ENCODE measurements at places on chromosomes 16 and 17.

- DNase-seq: peak; percentile 13
These were observed 4.0 kb upstream of the MEAK7 start for GRCh38 chr16:84508502-84508901.

- no peak for DNase-seq
These were observed 17.4 kb upstream of the MYO15B start for GRCh38 chr17:75570034-75570676.

DNA sequence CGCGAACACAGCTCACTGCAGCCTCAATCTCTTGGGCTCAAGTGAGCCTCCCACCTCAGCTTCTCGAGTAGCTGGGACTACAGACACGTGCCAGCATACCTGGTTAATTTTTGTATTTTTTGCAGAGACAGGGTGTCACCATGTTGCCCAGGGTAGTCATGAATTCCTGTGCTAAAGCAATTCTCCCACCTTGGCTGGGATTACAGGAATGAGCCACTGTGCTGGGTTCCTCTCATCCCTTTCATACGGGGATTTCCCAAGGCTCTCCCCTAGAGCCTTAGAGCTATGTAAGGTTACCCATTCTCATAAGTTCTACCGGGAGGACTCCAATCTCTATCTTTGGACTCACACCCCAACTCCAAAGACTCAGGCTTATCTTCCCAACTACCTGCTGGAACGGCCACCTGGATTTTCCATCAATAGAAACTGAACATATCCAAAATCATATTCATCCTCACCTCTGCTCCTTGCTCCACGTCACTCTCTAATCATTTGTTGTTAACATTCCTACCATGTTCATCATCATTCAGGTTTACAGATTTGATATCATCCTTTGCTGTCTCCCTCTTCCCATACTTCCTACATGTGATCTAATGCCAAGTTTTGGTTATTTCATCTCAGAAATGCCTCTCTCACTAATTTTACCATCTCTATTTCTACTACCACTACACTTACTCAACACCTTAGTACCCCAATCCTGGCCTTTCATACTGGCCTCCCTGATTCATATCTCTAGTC is 92.5 kb downstream of the NCOR1 start:
- no peak for DNase-seq

- peak; percentile 86 for DNase-seq
These were observed 114.1 kb downstream of the PITPNC1 start for GRCh38 chr17:67491009-67491680.

- no peak for DNase-seq
These were observed 20.7 kb upstream of the SP2 start for GRCh38 chr17:47875011-47875985.

DNA sequence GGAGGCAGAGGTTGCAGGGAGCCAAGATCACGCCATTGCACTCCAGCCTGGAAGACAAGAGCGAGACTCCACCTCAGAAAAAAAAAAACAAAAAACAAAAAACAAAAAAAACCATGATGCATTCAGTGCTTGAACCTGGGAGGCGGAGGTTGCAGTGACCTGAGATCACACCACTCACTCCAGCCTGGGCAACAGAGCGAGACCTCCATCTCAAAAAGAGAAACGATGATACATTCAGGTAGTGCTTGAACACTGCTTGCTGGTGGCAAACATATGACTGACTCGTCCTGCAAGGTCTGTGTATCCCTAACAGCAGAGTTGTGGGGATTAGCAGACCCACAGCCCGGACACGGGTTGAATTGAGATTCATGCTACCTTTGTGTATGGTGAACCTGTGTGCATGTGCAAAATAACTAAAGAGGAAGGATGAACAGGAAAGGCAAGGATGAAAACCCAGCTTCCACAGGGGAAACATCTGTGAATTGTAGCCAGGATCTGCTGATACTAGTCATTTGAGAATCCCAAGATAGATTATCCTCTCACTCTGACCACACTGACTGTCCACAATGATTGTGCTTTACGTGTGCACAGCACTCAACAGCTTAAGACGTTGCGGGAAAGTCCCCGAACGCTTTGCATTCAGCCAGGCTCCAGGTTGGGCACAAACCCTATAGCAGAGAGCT is 52.4 kb upstream of the MRPS23 start:
- DNase-seq: no peak

DNA sequence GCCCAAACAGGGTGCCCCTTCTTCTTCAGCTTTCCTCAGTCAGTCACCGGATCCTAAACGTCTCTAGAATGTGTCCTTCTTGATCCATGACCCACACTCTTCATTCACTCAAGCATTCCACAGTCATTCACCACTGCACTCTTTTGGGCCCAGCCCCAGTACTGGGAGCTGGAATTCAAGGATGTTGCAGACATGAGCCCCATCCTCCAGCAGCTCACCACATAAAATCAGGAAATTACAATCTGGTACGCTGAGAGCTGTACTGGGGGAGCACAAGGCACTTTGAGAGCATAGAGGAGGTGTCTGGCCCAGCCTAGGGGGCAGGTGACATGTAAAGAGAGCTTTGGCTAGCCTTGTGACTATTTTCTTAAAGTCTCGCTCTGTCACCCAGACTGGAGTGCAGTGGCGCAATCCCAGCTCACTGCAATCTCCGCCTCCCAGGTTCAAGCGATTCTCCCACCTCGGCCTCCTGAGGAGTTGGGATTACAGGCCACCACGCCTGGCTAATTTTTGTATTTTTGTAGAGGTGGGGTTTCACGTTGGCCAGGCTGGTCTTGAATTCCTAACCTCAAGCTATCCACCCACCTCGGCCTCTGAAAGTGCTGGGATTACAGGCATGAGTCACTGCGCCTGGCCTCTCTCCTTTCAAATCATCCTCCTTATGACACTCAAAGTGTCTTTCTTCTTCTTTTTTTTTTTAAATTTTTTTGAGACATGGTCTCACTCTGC is 18.7 kb downstream of the CES4A start:
- no peak for DNase-seq

- DNase-seq: peak; percentile 89
These were observed 12.3 kb downstream of the GLIS2 start for GRCh38 chr16:4328046-4328781.

- no peak for DNase-seq
These were observed 44.7 kb downstream of the IL21R start for GRCh38 chr16:27446721-27447120.

GRCh38 chr17:33046361-33047255 is 55.0 kb downstream of the SPACA3 start:
- no peak for DNase-seq

GRCh38 chr17:16920628-16921020 is 51.3 kb downstream of the TNFRSF13B start:
- DNase-seq: peak; percentile 1

- no peak for DNase-seq
These were observed 110.8 kb downstream of the IRX3 start for GRCh38 chr16:54175552-54176375.

GRCh38 chr16:12271006-12271405 is 294.5 kb downstream of the SNX29 start:
- peak; percentile 38 for DNase-seq

- no peak for DNase-seq
These were observed 21.3 kb downstream of the DNAH17 start for GRCh38 chr17:78555746-78556401.

- no peak for DNase-seq
These were observed 184.0 kb downstream of the CYLD start for GRCh38 chr16:50925758-50926357.

DNA sequence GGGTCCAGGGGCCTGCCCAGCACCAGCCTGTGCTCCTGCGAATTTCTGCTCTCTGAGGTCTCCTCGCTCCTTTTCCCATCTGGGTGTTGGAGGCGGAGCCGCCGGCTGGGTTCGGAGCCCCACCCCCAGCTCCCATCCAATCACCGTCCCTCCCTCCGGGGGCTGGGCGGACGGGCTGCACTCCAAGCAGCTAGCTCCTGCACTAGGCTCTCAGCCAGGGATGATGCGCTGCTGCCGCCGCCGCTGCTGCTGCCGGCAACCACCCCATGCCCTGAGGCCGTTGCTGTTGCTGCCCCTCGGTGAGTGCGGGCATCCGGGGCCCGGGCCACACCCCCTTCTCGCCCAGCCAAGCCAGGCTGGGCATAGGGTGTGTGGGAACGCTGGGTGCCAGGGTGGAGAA is at the start of gene NRN1L:
TSS of gene NRN1L (plus strand) at position 202 of the 400 bp plus-strand sequence. CDS start at position 221, 19 bp downstream.
- peak; percentile 92 for DNase-seq

GRCh38 chr16:19858340-19859018 is 26.2 kb downstream of the GPRC5B start:
- no peak for DNase-seq

DNA sequence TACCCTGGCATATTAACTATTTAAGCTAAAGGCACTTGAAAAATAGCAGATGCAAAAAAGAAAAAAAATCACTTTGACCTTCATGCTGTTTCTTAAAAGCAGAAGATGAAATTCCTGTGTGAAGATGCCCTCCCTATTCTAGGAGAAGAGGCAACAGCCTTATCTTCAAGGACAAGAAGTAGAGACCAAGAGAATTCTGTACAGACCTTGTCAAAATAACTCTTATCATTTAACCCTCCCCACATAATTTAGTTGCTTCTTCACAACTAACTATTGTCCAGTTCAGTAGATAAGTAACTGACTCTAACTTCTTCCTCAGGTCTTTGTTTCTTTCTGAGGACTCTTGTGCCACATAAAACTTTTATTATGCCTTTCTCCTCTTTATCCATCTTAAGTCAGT is 72.0 kb upstream of the MARCHF10 start:
- no peak for DNase-seq

DNA sequence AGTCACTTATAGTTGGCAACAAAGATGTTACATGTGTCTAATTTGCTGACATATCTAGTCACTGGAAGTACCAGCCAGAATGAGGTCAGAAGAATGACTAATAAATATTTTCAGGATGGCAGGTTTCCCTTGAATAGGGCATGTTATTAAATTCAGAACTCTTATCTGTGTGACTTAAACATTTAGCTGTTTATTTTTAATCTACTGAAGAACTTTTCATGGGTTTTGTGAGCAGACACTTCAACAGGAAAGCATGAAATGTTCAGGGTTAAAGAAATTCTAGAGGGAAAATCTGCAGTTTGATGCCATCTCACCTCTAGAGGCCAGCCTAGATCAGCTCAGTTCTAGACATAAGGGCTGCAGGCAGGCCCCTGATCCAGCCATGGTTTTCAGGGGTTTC is 13.2 kb downstream of the JPT2 start:
- DNase-seq: no peak

GRCh38 chr16:48373258-48374029 is 11.8 kb downstream of the SIAH1 start:
- DNase-seq: no peak

DNA sequence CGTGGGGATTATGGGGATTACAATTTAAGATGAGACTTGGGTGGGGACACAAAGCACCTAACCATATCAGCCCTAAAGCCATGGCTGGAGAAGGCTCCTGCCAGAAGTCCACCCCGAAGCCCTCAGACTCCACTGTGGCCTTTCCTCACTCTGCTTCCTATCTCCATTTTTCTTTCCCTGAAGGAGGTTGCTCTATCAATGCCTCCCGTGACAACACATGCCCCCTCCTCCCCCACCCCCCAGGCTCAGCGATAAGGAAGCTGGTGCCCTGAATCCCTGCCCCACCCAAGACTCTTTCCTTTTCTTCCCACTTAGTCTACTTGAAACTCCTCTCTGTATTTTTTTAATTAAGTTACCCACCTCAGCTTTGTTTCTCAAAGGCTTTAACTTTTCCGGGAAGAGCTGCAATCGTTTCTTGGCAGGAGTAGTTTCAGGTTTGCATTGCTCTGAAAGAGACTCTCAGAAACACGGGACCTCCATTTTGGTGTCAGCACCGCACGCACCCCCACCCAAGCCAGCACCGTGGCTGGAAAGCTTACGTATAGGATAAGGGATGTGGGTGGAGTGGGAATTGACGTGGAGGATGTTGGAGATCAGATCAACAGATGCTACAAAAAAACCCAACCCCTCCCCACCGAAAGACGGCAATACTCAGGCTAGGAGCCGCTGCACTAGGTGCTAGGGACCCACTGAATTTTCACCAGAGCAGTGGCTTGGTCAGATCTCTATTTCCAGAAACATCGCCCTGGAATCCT is 15.2 kb upstream of the CA4 start:
- peak; percentile 1 for DNase-seq

DNA sequence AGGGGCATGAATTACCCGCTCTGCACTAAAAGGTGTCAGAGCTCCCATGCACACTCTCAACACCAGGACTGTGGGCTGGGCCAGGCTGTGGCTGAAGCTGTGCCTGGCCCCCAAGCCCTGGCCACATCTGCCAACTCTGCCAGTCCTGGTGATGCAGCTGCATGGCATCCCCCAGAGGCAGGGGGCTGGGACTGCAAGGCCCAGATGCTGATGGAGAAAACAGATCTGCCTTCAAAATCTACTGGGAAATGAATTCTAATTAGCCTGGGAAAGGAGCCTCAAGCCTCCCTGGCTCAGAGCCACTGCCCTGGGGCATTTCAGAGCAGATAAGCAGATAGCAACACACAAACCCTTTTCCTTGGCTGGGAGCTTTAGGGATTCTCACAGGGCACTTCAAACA is 3.4 kb downstream of the CHST6 start:
- no peak for DNase-seq

- no peak for DNase-seq
These were observed 23.5 kb downstream of the NFE2L1 start for GRCh38 chr17:48071654-48072053.

DNA sequence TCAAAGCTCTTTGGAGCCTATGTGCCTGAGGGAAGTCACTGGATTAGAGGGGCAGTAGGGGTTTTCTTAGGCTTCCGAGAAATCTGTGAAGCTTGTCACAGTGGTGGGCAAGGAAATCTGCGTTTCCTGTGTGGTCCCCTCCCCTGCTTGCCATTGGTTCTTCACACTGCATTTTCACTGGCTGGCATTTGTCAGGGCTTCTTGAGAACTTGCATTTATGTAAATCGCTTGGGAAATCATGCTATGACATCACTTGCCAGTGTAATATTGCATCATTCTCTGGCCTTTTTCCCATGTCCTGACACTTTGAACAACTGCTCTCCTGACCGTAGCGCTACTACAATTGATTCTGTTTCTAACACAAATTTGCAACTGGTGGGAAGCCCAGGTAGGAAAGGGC is 1.8 kb downstream of the CACNG3 start:
- DNase-seq: no peak

DNA sequence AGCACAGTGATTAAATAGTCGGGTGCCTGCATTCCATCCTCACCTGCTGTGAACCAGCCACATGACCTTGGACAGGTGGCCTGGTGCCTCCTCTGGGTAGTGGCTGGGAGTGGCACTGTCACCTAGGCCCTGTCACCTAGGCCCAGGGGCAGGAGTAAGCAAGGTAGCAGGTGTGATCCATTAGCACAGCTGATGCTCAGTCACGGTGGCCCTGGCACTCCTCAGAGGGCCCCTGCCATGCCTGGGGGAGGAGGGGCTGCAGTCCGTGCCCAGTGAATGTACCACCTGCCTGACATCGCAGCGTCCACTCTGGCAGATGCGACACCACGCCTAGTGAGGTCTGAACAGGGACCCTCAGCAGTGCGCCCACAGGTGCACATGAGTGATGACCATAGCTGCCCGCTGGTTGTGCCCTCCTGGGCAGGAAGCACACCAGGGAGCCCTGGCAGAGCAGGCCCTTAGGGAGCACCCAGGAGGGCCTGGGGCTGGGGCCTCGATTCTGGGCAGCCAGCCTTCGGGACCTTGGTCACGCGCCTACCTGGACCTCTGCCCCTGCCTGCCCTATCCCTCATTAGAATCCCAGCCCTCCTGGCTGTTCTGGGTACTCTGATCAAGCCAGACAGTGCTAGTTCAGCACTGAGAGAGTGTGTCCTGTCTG is 33.1 kb upstream of the CRISPLD2 start:
- no peak for DNase-seq

- DNase-seq: no peak
These were observed 37.5 kb upstream of the CCR7 start for GRCh38 chr17:40602445-40603443.

Measured in femur (tissue), 1 donor.